ENCODE measurements at places on chromosomes 6 and 20.

DNA sequence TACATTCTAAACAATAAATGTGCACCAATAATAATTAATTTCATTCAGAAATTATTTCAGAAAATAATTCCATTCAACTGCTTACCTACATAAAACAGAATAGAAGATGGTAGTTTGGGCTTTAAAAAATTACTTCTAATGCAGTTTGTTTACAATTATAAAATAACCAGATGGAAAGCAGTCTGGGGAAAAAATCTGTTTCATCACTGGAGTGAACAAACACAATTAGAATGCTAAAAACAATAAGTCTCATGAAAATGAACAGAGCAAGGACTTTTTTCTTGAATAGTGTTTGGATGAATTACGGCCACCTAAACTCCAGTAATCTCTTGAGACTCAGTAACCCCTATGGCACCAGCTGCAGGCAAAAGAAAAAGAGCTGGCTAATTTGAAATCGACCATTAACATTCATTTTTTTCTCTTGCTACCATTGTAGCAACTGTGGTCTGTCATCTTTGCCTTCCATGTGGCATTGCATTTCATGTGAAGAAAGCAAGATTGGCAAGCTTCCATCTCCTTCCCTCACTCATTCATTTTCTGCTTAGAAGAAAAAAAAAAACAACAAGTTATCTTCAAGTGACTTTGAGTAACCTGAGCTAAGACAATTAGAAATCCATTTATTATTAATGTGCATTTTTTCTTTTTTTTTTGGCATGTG, 88.4 kb upstream of the CEP85L start:
- peaks cover 5% of the 10 kb centered on the region for H3K4me1 ChIP-seq
- no peak for DNase-seq
- no peak overlapping the region for H3K27ac ChIP-seq
- H3K27me3 ChIP-seq, result no peaks in the 10 kb centered on the region
- no peak overlapping the region for H3K4me3 ChIP-seq
- H3K36me3 ChIP-seq, result no peaks in the 10 kb centered on the region

- H3K27me3 ChIP-seq, result no peaks in the 10 kb centered on the region
- no peaks in the 10 kb centered on the region for H3K36me3 ChIP-seq
- H3K4me1 ChIP-seq, result peaks cover 14% of the 10 kb centered on the region
- H3K27ac ChIP-seq, result no peak overlapping the region
- H3K4me3 ChIP-seq, result no peak overlapping the region
Observed at GRCh38 chr6:15596186-15596896, 66.5 kb downstream of the DTNBP1 start.

DNA sequence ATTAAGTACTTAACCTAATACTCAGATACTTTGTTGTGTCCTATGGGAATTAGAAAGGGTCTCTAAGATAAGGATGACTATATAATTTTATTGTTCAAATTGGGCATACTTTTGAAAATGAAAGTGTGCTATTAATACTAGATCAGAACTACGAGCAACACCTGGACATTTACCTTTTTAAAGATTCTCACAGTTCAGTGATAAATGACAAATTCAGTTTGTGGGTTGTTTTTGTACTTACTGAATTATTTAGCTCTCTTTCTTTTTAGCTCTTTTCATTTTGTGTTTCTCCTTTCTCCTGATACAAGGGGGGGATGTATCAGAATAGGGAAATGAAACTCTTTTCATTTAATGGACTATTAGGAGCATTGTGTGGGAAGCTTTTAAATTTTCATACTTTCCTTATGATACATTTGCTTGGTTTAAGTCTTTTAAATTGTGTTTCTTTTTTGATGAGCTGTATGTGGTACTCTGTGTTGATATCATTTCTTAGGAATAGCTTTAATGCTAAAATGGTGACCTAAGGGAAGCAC, 47.5 kb downstream of the PHF3 start:
- no peak for DNase-seq
- no peaks in the 10 kb centered on the region for H3K27me3 ChIP-seq
- H3K4me1 ChIP-seq, result peaks cover 4% of the 10 kb centered on the region
- H3K36me3 ChIP-seq, result peaks cover 50% of the 10 kb centered on the region

GRCh38 chr6:158347335-158347734, 35.1 kb downstream of the TULP4 start:
- no peak for DNase-seq
- no peaks in the 10 kb centered on the region for H3K27me3 ChIP-seq
- H3K4me3 ChIP-seq, result no peak overlapping the region
- peaks cover 36% of the 10 kb centered on the region for H3K36me3 ChIP-seq

GRCh38 chr20:20663841-20664240, 48.6 kb downstream of the RALGAPA2 start:
- peaks cover 4% of the 10 kb centered on the region for H3K4me1 ChIP-seq
- no peak overlapping the region for H3K27ac ChIP-seq
- H3K4me3 ChIP-seq, result no peak overlapping the region
- H3K36me3 ChIP-seq, result no peaks in the 10 kb centered on the region
- no peaks in the 10 kb centered on the region for H3K27me3 ChIP-seq
- DNase-seq, result no peak

DNA sequence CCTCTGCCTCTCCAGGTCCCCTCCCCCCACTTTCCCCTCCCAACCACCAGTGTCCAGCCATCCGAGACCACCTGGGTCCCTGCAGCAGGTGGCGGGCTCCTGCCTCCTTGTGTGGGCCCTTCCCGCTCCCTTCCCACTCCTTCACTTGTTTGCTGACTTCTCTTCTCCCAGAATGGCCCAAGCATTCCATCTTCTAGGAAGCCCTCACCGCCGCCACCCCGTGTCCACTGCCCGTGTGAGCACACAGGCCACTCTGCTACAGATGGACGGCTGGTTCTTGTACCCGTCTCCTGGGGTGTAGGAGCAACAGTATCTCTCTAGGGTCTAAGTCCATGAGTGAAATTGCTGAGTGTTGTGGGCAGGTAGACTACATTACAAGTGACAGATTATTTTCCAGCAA, 15.0 kb downstream of the BPHL start:
- no peak overlapping the region for H3K27ac ChIP-seq
- no peak overlapping the region for H3K4me3 ChIP-seq
- DNase-seq, result no peak
- H3K36me3 ChIP-seq, result peaks cover 43% of the 10 kb centered on the region
- no peaks in the 10 kb centered on the region for H3K27me3 ChIP-seq

DNA sequence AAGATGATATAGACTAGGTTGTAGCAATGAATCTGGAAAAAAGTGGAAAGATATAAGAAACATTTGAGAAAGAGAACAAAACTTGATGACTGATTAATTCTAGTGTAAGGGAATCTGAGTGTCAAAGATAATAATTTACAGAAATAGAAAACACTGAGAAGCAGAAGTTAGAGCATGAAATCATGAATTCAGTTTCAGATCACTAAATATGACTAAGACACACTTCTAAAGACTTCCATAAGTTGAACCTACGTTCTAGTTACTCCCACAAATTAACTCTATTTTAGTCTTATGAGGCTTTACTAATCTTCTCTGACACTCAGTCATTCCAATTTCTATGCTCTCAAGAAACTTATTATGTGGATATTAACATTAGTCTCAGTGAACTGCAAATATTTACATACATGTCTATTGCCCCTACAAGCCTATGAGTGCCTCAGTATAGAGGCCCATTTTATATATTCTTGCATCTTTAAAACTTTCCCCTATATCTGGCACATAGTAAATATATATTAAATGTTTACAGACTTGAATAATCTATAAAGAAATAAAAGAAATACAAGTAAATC, 30.4 kb downstream of the IBTK start:
- no peak overlapping the region for H3K4me3 ChIP-seq
- DNase-seq, result no peak
- H3K4me1 ChIP-seq, result no peaks in the 10 kb centered on the region
- no peaks in the 10 kb centered on the region for H3K27me3 ChIP-seq
- H3K27ac ChIP-seq, result no peak overlapping the region

DNA sequence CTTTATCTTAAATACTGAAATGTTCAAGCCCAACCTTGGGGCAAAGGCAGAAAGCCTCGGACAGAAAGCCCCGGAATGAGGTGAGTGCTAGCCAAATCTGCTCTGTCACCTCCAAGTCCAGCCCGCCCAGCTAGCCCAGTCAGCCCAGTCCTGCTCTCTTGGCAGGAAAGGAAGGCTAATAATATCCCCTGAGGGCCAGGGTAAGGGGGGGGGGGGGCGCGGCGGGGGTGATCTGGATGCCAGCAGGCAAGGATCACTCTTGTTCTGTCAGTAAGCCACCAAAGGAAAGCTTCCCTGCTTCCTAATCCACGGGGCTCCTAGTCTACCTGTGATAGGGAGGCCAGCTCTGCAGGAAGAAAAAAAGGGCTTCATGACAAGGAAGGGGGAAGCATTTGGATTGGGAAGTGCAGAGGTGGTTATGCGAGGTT, 1.1 kb downstream of the NDRG3 start:
- no peaks in the 10 kb centered on the region for H3K36me3 ChIP-seq
- H3K27ac ChIP-seq, result peak overlapping the region; percentile 14
- peaks cover 17% of the 10 kb centered on the region for H3K4me1 ChIP-seq
- no peak for DNase-seq
- H3K27me3 ChIP-seq, result no peaks in the 10 kb centered on the region
- peak overlapping the region; percentile 87 for H3K4me3 ChIP-seq

DNA sequence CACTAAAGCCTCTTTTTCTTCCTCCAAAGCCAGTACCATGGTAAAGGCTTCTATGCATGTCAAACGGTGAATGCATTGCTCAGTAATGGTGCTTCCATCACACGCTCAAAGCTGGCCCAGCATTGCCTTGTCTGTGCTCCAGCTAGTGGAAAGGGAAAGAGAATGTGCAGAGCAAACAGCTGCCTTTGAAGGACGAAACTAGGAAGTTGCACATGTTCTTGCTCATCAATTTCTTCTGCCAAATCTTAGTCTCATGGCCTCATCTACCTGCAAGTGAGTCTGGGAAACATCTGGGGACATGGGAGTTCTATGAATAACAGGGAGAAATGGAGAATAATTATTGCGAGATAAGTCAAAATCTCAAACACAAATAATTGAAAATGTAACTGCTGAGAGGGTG, 216.5 kb upstream of the SSTR4 start:
- no peak overlapping the region for H3K27ac ChIP-seq
- no peaks in the 10 kb centered on the region for H3K36me3 ChIP-seq
- DNase-seq, result no peak
- H3K4me1 ChIP-seq, result peaks cover 36% of the 10 kb centered on the region

GRCh38 chr6:11223286-11223864, 9.1 kb downstream of the NEDD9 start:
- H3K27me3 ChIP-seq, result no peaks in the 10 kb centered on the region
- no peak for DNase-seq
- H3K27ac ChIP-seq, result no peak overlapping the region
- H3K4me3 ChIP-seq, result no peak overlapping the region
- peaks cover 62% of the 10 kb centered on the region for H3K4me1 ChIP-seq
- peaks cover 28% of the 10 kb centered on the region for H3K36me3 ChIP-seq

DNA sequence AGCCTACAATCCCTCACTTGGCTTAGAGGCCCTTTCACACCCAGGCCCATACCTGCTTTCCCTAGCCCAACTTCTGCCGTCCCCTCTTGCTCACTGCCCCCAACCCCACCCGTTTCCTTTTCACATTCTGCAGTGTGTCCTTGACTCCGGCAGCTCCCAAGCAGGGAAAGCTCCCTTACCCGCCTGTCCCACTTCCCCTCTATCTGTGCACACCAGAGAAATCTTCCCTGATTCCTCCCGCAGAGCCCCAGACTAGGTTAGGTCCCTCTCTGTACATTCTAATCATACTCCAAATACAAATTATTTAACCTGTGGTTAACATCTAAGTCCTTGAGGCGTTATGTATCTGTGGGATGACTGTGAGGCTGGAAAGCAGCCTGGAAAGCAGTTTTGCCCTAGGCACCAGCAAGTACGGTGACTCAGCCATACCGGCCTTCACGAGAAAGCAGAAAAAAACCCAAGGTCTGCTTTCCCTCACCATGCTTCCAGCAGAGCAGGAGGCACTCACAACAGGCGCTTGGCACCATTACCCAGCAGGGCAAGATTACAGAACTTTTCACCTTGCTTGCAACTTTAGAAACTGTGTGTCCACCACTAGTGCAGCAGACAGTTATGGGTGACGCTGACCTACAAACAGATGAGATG, 22.3 kb downstream of the ELOVL5 start:
- H3K4me3 ChIP-seq, result no peak overlapping the region
- H3K27me3 ChIP-seq, result no peaks in the 10 kb centered on the region
- peaks cover 26% of the 10 kb centered on the region for H3K4me1 ChIP-seq
- DNase-seq, result no peak
- peak overlapping the region; percentile 76 for H3K27ac ChIP-seq

- H3K27ac ChIP-seq, result no peak overlapping the region
- DNase-seq, result no peak
- H3K27me3 ChIP-seq, result no peaks in the 10 kb centered on the region
- peaks cover 31% of the 10 kb centered on the region for H3K36me3 ChIP-seq
Observed at GRCh38 chr20:19903168-19903811, 113.9 kb upstream of the NAA20 start.

DNA sequence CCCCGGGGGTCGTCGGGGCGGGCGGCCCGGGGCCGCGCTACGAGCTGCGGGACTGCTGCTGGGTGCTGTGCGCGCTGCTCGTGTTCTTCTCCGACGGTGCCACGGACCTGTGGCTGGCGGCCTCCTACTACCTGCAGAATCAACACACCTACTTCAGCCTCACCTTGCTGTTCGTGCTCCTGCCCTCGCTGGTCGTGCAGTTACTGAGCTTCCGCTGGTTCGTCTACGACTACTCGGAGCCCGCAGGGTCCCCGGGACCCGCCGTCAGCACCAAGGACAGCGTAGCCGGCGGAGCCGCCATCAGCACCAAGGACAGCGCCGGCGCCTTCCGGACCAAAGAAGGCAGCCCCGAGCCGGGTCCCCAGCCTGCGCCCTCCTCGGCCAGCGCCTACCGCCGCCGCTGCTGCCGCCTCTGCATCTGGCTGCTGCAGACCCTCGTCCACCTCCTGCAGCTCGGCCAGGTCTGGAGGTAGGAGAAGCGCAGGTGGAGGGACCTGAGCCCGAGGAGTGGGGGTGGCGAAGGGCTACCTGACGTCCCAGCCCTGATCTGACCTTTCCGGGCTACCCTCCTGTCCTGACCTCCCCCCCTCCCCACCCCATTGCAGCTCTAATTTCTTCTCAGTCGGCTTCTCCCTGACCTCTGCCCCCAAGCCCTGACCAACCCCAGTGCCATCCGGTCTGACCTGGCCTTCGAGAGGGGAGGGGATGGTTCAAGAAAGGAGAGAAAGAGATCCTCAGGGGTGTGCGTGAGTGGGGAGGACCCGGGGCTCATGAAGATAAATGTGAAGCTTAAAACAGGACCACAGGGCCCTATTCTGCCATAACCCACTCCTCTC, 558 bp downstream of the XKR7 start:
- H3K4me1 ChIP-seq, result peaks cover 9% of the 10 kb centered on the region
- no peak overlapping the region for H3K27ac ChIP-seq
- peak overlapping the region; percentile 90 for H3K4me3 ChIP-seq
